ENCODE measurements at places on chromosomes 16 and 17. TPM values are rescaled to one million over a fixed set of nuclear protein-coding genes. Genes with fewer than 3 reads are reported as not detected.

KCNJ18 gene
- not detected for total RNA-seq

HIRIP3 gene
- 3.6 TPM for total RNA-seq

RASL10B gene
- under 0.01 TPM for total RNA-seq

DNAAF1 gene
- total RNA-seq, result under 0.01 TPM

SPIRE2 gene
- 2.4 TPM for total RNA-seq

DNA sequence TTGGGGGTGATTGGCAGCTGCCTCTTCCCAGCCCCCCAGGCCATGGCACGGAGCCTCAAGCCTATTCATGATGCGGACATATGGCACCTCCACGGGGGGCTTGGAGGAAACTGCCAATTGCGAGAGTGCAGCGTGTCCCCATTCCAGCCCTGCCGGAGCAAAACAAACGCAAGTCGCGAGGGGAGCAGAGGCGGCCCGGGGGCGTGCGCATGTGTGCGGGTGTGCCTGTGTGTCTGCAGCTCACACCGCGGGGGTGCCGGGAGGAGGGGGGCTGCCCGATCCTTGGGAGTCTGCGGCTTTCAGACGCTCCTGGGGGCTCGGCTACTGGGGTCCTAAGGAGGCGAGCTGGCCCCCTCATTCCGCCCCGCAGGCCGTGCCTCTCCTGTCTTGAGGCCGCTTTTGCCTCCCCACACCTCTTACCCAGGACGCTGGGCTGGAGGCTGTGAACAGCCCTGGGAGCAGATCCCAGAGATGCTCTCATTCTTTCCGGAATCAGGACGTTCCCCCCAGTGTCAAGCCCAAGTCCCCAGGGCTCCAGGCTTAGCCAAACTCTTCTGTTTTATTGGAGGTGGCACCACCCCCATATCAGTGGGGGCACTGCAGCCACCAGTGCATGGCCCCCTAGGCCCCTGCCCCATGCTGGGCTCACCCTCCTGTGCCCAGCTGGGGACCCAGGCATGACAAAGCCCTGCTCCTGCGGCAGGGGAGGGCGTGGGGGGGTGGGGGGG, 29.1 kb downstream of the ENDOV start:
- DNase-seq, result no peak

GRCh38 chr17:676060-676700, 38.5 kb downstream of the VPS53 start:
- DNase-seq, result peak; percentile 80

DNA sequence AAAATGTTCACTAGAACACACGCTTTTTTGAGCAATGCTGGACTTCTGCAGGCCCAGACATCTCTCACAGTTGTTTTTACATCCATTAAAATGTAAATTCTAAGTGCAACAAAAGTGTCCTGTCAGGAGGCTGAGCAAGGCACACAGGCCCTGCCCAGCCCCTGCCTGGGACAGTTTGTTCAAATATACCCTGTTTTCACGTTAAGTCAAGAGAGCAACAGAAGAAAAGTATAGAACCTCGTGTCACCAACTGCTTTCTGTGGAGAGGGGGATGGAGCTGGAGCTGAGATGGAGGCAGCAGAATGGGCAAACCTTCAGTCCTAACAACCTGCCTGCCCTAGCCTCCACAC, 4.3 kb upstream of the HOXB2 start:
- DNase-seq, result no peak

DNA sequence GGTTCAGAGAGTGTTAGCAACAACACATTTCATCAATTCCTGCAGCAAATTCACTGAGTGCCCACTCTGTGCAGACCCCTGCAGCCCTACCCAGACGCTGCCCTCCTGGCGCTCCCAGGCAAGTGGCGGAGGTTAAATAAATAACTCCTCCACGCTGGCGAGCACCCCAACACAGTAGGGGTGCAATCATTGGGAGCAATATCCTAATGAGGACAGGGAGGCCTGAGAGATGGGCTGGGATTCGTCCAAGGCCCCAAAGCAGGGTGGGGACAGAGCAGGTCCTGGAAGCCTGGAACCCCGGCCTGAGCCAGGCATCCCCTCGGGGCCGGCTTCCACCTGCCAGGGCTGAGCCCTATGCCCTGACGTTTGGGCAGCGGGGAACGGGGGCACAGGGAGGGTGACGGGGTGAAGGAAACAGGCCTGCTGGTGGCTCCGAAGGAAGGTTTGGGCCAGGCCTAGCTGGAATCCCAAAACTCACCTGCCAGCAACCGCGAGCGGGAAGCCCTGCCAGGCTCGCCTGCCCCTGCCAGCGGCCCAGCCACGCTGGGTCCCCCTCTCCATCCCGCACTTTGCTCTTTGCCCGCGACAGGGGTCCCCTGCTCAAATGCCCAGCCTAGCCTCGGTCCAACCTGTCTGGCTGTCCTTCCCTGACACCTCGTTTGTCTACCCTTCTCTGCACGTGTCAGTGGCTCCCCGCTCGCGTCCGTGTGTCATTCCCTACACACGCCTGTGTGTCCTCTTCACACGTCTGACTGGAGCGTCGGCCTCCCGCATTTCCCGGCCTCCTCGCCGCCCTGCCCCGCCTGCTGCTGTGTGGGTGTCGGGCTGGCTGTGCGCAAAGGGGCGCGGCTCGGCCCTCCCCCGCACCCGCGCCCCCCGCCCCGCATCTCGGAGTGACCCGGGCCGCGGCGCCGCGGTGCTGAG, 721 bp upstream of the BEAN1 start:
- DNase-seq, result no peak

DNA sequence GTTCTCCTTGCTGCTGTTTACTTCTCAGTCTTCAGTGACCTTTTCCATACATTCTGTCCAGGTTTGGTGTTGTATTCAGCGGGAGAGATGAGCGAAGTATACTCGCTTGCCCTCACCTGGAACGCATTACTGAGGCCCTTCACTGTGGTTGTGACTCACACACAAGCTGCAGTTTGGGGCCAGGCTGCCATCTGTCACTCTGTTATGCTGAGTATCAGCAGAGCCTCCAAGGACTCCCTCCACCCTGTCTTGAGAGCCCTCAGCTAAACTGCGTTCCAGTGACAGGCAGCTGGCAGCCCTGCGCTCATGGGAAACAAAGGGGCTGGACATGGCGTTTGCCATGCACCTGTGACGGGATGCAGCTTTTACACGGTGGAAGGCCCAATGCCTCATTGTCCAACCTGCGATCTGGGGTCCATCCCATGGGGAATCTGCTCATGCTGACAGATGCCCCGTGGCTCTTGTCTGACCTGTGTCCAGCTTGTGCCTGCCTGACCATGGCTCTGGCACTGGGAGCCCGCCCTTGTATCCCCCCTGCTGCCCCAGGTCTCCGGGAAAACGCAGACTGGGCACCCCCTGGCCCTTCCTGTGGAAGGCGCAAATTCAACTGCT, 6.5 kb upstream of the ZNF778 start:
- DNase-seq, result no peak

- peak; percentile 60 for DNase-seq
These were observed 147.5 kb upstream of the GSE1 start for GRCh38 chr16:85465328-85466303.

GRCh38 chr17:17167986-17168385, 38.1 kb downstream of the PLD6 start:
- no peak for DNase-seq

DNA sequence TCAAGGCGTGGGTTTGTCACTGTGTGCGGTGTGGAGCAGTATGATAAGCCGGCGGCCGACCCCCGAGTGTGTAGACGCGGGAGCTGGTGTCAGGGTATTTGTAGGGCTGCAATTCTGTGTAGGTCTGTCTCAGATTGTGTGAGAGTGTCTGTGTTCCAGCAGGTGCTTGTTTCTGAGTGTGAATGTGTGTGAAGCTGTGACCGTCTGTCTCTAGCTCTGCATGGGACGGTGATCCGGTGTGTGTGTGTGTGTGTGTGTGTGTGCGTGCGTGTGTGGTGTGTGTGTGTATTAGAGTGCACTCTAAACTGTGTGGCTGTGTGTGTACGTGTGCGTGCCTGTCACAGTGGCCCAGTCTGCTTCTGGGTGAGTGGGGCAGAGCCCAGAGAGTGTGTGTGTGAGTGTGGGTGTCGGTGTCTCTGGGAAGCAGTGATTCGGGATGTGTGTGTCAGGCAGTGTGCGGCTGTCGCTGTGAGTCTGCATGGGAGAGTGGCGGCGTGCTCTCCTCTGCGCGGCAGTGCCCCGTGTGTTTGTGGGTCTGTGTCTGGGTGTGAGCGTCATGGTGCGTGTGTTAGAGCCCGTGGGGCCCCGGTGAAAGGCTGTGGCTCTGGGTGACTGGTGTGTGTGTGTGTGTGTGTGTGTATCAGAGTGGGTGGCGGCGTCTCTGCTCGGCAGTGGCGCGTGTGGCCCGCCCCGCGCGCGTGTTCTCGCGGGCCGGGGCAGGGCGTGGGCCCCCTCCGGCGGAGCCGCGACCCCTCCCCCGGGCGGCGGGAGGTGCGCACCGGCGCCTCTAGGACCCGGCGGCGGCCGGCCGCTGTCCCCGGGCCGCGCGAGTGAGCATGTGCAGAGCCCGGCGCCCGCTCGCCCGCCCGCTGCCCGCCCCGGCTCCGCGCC, at the start of gene WSCD1:
WSCD1 (plus strand) TSS at position 841 of the 891 bp plus-strand sequence. CDS start 10,280 bp downstream, outside the sequence.
- DNase-seq, result peak; percentile 31

- peak; percentile 30 for DNase-seq
These were observed 797 bp upstream of the RAB11FIP3 start for GRCh38 chr16:424623-425081.

GRCh38 chr16:22220069-22220440, 14.0 kb downstream of the EEF2K start:
- no peak for DNase-seq

- DNase-seq, result no peak
These were observed 9.2 kb upstream of the SERPINF1 start for GRCh38 chr17:1752425-1753262.

DNA sequence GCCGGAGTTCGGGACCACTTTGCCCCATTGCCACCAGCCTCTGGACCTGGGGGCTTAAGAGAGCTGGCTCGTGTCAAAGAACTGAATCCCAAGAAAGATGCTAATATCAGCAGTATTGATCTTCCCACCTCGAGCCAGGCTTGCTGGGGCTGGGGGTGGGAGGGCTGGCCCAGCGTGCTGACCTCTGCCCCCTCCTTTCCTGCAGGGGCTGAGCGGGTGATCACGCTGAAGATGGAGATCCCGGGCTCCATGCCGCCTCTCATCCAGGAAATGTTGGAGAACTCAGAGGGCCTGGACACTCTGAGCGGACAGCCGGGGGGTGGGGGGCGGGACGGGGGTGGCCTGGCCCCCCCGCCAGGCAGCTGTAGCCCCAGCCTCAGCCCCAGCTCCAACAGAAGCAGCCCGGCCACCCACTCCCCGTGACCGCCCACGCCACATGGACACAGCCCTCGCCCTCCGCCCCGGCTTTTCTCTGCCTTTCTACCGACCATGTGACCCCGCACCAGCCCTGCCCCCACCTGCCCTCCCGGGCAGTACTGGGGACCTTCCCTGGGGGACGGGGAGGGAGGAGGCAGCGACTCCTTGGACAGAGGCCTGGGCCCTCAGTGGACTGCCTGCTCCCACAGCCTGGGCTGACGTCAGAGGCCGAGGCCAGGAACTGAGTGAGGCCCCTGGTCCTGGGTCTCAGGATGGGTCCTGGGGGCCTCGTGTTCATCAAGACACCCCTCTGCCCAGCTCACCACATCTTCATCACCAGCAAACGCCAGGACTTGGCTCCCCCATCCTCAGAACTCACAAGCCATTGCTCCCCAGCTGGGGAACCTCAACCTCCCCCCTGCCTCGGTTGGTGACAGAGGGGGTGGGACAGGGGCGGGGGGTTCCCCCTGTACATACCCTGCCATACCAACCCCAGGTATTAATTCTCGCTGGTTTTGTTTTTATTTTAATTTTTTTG, 8.5 kb downstream of the GJD3 start:
- DNase-seq, result no peak

DNA sequence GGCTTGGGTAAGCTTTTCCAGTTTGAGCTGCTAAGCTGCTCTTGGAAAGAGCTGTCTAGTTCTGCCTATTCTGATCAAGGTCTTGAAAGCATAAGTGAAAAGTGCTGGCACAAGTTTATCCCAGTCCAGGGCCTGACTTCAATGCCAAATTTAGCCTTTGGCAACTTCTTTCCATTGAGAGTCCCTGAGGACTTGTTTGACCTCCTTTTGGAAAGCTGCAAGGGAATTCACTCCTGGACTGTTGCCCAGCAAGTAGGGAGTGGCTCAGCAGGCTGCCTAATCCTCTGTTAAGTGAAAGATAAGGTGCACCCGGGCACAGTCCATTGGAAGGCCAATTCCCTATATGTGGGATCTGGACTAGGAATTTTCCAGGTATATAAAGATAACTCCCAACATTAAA, 16.0 kb upstream of the TANC2 start:
- DNase-seq, result no peak

DNA sequence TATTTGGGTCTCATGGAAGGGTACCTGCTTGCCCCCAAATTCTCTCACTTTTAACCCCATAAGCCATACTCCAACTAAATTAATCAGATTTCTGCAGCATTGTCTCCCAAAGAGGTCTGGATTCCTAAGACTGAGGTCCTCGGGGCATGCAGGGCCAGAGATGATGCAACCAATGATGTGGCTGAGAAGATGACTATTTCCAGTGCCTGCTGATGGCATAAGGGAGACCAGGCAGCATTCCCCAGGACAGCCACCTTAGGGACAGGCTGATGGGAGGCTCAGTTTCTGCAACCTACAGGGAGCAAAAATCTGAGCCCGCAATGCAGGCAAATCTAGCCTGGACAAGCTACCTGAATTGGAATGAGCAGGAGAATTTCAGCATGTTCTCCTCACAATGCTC, 76.8 kb upstream of the ASIC2 start:
- no peak for DNase-seq

DNA sequence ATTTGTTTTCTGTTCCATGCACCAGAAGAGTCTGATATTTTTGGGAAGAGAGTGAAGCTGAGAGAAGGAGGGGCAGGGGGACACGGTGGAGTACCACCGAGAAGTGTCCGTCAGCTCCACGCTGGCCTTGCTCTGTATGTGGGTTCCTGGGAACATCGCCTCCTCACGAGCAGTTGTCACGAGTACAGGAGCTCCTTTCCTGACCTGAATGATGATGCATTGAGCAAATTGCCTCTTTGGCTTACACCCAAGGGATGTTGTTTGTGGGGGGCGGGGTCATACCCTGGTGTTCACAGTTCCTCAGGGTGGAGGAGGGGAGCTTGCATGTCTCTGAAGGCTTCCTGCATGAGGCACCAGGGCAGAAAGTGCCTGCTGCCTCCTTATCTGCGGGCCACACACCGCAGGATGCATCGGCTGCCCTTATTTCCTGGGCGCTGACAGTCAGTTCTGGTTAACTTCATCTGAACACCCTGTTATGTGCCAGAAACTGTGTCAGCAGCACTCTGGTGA, 36.2 kb downstream of the RGS9 start:
- peak; percentile 24 for DNase-seq

DNA sequence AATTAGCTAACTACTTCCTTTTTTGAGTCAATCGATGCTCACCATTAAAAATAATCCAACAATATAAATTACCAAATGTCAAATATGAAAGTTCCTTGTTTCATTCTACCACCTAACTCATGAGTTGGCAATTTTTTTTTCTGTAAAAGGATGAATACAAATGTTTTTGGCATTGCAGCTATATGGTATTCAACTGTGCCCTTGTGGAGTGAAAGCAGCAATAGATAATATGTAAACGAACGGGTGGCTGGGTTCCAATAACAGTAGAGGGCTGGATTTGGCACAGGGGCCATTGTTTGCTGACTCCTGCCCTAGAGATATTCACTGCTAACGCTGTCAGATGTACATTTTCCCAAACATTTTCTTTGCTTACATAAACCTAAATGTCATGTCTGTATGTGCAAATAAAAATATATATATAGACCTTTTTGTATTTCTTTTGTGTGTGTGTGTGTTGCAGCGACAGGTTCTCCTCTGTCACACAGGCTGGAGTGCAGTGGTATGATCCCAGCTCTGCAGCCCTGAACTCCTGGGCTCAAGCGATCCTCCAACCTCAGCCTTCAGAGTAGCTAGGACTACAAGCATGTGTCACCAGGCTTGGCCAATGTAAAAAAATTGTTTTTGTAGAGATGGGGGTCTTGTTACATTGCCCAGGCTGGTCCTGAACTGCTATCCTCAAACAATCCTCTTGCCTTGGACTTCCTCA, 73.9 kb downstream of the RPGRIP1L start:
- DNase-seq, result no peak

- DNase-seq, result no peak
These were observed 32.5 kb downstream of the PITPNM3 start for GRCh38 chr17:6523809-6524355.

Data from lung microvascular endothelial cell (primary cell).